ENCODE measurements at places on chromosomes 11 and 22. TPM values are rescaled to one million over a fixed set of nuclear protein-coding genes. Genes with fewer than 3 reads are reported as not detected.
A peak's percentile ranks its signal among the peaks of the same experiment; 100 is the strongest.

DNA sequence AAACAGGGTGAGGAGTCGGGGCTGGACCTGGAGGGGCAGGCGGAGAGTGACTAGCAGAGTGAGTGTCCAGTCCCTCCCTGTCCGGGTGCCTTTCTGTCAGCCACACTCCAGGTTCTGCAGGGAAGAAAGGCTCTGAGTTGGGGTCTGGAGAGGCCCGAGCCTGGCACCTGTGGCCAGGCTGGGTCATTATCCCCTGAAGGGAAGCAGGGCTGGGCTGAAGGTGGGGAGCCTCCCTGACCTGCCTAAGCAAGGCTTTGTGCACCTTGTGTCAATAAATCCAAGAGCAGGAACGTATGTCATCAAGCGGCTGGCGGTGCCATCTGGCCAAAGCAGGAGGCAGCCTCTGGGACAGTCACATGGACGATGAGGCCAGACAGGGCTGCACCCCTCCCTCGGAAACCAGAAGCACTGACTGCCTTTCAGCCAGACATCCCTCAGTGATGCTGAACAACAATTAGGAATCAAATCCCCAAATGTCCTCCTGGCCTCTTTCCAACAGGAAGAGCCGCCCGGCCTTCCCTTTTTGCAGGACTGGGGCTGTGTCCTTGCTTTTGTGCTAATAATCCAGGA, 73.9 kb upstream of the FGF3 start:
- DNase-seq = no peak

DNA sequence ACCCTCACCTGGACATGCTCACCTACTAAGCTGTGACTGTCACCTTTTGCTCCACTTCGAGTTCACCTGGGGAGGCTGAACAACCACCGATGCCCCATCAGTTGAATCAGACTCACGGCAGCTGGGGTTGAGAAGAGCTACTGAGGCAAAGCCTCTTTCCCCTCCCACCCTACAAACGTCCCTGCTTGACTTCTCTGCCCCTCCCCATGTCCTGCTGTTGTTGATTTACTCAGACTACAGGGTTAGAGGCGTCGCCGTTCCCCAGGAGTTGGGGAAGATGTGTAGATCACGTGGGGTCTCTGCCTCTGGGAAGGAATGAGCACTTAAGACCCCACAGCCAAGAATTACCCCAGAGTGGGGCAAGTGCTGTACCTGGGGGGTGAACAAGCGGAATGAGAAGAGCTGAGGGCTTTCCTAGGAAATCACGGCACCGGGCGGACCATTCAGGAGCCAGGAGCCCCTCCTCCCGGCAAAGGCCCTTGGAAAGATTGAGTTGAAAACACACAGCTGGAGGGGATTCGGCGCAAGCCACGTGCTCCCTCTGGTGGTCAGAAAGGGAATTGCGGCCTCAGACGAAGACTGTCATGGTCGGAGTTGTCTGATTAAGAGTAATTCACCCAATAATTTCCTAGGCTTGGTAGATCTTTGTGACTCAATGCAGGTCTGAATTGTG, 7.0 kb downstream of the FXYD2 start:
- peak; percentile 91 for DNase-seq

- peak; percentile 65 for DNase-seq
These were observed 18.0 kb downstream of the LSP1 start for GRCh38 chr11:1870721-1871466.

DNA sequence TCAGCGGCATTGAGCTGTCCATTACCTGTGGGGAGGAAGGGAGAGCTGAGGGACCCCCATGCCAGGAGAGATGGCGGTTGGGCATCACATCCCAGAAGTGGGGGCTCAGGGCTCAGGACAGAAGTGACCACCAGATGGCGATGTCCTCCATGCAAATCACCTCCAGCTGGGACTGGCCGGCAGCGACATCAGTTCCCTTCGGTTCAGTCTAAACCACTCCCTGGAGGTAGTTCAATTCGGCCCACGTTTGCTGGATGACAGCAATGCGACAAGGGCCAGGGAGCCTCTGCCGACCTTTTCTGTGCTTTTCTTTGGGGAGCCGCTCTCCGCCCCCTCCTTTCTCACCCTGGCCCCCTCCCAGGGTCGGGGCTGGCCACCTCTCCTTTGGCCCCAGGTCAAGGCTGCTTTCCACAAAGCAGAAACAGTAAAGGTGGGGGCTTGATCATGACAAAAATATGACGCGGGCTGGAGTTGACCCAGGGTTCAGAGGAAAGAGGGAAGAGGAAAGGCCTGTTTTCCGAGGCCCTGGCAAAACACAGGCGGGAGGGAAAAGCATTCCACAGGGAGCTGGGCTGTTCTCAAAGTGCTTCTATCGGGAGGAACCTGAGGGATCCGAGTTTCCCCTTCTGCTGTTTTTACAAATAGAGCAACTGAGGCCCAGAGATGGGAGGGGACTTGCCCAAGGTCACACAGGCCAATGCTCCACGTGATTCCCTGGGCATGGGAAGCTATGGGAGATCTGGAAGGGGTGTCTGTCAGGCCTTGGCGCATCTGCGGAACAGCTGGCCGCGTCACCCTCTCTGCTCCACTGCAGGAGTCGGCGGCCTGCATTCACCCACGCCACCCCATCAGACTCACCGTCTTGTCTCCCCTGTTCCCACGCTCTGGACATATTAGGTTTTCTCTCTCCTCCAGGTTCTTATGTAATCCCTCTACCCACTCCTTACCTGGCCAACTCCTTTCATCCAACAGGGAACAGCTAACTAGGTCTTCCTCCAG, 54.7 kb downstream of the FBXO7 start:
- DNase-seq = peak; percentile 96

LRRC4C gene
- 2.8 TPM for total RNA-seq

TMEM191B gene
- total RNA-seq = not detected

PDE2A gene
- total RNA-seq = 75.1 TPM

DNA sequence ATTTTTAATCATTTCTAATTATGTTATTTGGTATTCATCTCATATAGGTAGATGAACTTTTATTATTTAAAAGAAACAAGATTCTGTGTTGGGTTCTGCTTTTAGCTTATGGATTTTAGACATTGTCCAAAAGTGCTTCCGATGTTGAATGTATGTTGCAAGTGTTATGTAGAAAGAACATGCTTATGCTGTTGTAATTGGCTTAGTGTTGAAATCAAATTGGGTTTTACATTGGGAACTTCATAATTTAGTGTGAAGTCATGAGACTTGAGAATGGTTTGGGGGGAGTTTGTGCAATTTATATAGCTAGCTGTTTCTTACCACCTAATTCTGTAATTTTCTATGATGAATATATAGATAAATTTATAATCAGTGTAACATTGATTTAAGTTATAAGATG, 3.6 kb downstream of the MTMR3 start:
- no peak for DNase-seq

DNA sequence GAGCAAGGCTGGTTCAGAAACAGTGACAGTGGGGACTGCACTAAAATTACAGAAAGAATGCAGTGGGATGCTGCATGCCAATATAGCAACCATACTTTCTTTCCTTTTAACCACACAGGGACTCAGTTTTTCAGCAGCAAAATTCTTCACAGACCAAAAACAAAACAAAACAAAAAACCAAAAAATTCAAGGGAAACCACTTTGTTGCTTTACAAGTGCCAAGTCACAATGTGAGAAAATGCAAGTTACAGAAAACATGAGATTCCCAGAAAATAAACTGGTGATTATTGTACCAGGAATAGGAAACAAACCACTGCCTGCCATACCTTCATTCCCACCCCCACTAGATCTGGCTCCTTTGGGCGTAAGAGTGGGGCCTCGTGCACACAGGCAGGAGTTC, 52.6 kb downstream of the TENM4 start:
- DNase-seq = no peak

GRCh38 chr11:78189851-78190250, 1.1 kb downstream of the USP35 start:
- peak; percentile 62 for DNase-seq

- no peak for DNase-seq
These were observed 9.3 kb downstream of the MIF start for GRCh38 chr22:23903328-23903971.

DNA sequence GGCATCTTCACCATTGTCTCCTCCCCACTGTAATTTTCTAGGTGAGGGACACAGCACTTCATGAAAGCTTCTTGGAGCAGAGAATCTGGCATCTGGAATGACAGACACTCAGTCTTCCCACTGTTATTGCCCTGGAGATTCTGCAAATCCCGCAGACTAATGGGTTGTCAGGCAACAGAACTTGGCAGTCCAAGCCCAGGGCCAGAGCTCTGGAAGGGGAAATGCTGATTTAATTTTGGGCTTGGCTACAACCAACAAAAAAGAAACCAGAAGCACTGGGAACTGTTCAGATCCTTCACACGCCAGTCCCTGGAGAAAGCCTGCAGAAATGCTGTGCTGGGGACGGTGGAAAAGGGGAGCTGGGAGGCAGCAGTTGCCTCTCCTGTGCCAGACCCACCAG, 71.5 kb upstream of the BID start:
- peak; percentile 79 for DNase-seq

IGF2 gene
- 36.5 TPM for total RNA-seq

DNA sequence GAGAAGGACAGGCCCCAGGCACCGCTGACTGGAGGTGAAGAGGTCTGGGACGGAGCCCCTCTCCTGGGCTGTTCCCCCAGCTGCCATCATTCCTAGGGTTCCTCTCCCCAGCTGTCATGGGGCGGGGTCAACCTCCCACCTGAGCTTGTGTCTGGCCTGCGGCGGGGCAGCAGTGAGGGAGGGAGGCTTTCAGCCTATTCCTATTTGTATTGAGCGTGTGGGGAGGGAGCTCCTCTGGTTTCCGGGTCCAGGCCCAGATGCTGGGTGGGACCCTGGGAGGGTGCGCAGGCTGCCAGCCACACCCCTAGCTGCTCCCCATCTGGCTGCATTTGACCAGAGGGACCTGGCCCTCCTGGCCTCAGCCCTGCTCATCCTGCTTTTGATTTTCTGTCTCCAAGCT, 13.7 kb downstream of the TSPAN4 start:
- DNase-seq = no peak

GRCh38 chr11:748007-748359, 719 bp downstream of the TALDO1 start:
- peak; percentile 64 for DNase-seq

- no peak for DNase-seq
These were observed 22.0 kb upstream of the PATE1 start for GRCh38 chr11:125724125-125724524.

DNA sequence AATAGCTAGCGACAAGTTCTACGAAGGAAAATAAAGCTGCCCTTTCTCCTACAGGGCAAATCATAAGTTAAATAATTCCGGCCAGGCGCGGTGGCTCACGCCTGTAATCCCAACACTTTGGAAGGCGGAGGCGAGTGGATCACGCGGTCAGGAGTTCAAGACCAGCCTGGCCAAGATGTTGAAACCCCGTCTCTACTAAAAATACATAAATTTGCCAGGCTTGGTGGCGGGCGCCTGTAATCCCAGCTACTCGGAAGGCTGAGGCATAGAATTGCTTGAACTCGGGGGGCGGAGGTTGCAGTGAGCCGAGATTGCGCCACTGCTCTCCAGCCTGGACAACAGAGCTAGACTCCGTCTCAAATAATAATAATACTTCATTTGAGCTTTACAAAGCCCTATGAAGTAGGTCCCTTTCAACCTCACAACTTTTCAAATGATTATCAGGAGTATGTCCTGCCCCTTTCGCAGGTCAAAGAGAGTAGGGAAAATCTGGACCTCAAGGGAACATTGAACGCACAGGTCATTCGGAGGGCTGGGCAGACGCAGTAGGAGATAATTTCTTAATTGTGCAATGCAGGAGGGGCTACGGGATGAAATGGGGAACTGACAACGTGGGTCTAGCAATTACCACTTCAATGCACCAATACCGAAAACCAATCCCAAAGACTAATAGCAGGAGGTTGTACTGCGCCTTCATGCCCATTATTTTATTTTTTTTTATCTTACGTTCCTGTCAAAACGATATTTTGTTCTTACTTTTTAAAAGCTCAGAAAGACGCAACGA, 590 bp downstream of the COMMD9 start:
- no peak for DNase-seq

GRCh38 chr22:43825651-43826050, 13.5 kb upstream of the EFCAB6 start:
- no peak for DNase-seq

RIBC2 gene
- not detected for total RNA-seq

- peak; percentile 80 for DNase-seq
These were observed 12.2 kb downstream of the PHLDB1 start for GRCh38 chr11:118619444-118620197.

GRCh38 chr11:57650739-57651090, 1.0 kb upstream of the YPEL4 start:
- no peak for DNase-seq

- DNase-seq = no peak
These were observed 9.1 kb downstream of the CPT1A start for GRCh38 chr11:68832476-68833181.

GRCh38 chr11:23957314-23957713, 539.5 kb upstream of the LUZP2 start:
- DNase-seq = no peak

GRCh38 chr11:42251984-42252383, 792.5 kb upstream of the LRRC4C start:
- no peak for DNase-seq

- no peak for DNase-seq
These were observed 13.9 kb downstream of the STX3 start for GRCh38 chr11:59769111-59769510.

OR5P2 gene
- total RNA-seq = not detected

DNA sequence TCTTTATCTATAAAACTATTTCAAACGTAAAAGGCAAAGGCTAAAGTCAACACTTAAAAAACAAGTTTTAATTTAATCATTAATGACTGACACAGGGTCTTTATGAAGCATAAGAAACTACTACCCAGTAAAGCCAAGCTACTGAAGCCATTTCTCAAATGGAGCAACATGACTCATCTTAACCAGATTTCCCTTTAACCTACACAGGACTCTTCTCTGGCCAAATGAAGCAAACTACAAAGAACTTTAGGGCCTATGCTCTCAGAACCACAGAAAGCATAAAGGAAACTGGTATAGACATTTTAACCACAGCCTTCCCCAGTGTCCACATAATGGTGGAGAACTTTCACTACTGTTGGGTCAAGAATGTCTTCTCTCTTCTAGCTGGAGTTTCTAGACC, 34.7 kb downstream of the ALG9 start:
- no peak for DNase-seq

FREY1 gene
- not detected for total RNA-seq

All from sigmoid colon (tissue), 7 donors.